ENCODE measurements at places on chromosomes 3 and 15.
A peak's percentile ranks its signal among the peaks of the same experiment; 100 is the strongest.

DNA sequence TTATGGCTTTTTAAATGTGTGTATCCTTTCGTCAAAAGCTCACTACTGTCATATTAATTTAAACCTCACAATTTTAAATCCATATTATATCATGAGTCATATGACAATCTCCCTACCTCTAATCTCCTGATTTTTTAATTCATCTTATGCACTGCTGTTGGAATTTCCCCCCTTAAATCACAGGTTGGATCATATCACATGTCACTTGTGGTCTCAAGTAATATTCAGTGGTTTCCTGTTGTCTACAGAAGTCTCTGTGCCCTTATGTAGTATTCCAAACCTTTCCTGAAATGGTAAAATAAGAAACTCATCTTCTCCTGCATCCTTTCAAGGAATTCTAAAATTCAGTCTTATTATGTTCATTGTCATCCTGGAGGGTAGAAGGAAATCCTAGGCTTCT lies 116.0 kb upstream of the CBLB start:
- DNase-seq, result peak; percentile 80

DNA sequence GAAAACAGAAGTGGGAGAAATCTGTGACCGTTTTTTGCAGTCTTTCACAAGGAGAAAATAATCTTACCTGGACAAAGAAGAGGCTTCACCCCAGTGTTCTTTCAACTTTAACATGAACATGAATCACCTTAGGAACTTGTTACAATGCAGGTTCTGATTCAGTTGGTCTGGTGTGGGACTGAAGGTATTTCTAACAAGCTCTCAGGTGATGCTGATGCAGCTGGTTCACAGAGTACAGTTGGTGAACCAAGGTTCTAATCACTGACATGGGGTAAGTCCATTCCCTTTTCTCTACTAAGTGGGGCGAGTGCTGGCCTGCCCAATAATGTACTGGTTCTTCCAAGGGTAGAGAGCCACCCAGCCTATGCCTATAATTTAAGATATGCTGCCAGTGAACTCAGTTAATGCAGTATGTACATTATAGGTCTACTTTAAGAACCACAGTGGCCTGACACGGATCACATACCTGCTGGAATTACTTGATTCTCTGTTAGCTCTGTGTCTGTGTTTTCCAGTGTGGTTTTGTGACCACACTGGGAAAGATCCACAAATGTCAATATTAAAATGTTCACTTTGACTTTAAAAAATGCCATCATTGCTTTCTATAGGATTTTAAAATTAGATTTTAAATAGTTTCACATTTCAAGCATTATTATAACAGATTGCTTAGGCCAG lies 304.1 kb downstream of the ZNF621 start:
- no peak for DNase-seq

GRCh38 chr15:52670087-52670486 lies 9.1 kb downstream of the ATOSA start:
- no peak for DNase-seq

DNA sequence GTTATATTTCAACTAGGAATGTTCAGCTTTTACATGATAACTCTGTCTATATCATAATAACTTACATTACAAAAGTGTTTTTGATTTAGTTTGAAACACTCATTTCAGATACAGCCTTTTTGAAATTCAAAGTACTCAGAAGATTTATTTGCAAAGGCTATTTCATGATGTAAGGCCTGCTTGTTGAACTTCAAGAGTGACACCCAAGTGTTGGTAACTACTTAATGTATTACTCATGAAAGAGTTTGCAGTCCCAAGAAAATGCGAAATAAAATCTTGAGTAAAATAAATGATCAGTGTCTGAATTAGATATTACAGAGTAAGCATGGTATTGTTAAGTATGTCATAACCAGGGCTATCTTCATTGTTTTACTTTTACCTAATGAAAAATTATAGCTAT lies 35.3 kb downstream of the ARHGEF26 start:
- DNase-seq, result no peak

DNA sequence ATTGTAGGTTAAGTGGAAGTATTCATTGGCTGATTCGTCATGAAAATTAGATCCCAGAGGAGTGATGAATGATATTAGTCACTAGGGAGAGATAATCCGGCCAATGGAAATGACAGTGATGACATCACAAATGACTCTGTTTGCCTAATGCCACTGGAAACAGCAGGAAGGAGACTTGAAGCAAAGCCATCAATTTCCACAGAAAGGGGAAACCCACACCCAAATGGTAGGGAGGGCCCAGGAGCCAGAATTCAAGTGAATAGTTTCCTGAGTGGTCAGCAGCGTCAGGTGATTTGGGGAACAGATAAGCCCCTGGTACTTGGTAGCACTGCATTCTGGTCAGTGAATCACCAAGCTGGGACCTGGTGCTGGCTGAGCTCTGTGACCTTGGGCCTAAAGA lies 3.3 kb upstream of the ADAMTS9 start:
- peak; percentile 95 for DNase-seq

DNA sequence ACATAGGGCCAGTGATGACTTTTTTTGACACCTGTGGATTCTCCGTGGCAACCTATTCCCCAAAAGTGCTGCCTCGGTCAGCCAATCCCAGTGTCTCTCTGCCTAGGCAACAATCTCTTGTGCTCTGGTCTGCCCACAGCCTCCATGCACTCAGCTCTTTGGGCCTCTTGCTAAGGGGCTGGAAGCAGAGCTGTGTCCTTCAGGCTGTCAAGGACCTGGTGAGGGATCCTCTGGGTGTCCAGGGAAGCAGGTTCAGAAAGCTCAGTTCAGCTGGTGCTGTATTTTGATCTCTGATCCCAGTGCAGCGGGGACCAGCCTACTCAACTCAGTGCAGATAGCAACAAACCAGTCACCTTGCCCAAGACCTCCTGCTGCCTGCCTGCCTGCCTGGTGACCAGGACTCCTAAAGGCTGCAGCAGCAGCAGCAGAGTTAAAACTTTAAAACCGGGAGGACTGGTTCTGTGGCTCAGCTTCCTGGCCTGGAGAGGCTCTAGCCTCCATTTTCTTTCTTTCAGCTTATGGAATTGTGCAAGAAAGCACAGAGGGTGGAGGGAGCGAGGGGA lies 6.2 kb downstream of the PAK6 start:
- no peak for DNase-seq

GRCh38 chr3:65953301-65953812 lies 85.4 kb downstream of the MAGI1 start:
- peak; percentile 87 for DNase-seq

- peak; percentile 12 for DNase-seq
These were observed 38.0 kb downstream of the SRPRB start for GRCh38 chr3:133843634-133844033.

- no peak for DNase-seq
These were observed 808.8 kb upstream of the LMCD1 start for GRCh38 chr3:7692866-7693265.

DNA sequence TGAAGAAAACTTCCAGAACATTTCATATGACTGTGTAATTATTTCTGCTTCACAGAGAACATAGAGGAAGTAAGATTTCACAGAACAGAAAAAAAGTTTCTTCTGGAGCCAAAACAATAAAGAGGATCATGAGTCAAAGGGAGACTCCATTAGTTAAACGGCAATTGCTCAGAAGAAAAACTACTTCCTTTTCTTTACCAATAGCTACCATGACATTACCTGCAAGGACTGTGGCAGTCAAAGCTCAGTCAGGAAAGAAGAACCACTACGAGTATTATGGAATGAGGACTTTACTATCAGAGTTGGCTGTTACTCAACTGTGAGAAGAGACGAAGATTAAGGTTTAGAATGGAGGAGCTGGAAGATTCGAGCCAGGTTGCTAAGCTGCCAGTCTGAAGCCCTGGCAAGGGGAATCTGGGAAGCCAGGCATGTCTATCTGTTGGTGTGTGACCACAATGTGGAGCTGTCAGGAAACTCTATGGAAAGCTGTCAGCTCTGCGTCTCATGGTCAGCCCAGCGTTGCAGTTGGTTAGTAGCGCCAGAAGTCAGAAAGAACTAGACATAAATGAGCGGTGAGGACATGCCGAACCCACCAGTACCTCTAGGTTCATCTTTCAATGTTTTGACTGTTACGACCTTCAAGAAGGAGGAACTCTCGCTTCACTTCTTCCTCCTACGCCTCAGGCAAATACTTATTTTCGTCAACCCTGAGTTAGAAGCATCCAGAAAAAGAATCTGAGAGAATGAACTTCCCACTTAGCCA lies 604.3 kb downstream of the FGF12 start:
- no peak for DNase-seq

- no peak for DNase-seq
These were observed 514.0 kb downstream of the OCA2 start for GRCh38 chr15:27585041-27585640.

GRCh38 chr3:156250550-156250949 lies 130.2 kb downstream of the KCNAB1 start:
- DNase-seq, result no peak

DNA sequence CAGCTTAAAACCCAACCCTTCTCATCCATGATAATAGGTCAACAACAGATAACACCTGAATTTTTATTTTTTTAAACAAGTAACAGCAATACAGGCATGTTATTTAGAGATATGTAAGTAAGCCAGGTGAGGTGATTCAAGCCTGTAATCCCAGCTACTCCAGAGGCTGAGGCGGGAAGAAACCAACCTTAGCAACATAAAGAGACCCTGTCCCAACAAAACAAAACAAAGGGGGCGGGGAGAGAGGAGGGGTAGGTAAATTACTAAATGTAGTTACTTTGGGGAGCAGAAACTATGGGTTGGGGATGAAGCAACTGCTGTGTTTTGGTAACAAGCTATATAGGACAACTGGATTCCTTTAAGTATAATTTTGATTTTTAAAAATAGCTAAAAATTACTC lies 47.0 kb downstream of the GNB4 start:
- no peak for DNase-seq

- DNase-seq, result peak; percentile 86
These were observed 53.5 kb downstream of the ZBTB38 start for GRCh38 chr3:141421639-141422319.

DNA sequence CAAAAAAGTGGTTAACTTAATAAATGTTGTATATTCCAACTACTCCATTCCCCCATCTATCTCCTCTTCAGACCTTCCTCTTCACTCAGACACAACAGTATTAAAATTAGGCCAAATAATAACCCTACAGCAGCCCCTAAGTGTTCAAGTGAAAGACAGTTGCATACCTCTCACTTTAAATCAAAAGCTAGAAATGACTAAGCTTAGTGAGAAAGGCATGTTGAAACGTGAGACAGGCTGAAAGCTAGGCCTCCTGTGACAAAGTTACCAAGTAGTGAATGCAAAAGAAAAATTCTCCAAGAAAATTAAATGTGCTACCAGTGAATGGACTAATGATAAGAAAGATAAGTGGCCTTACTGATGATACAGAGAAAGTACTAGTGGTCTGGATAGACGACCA lies 71.7 kb downstream of the ANKRD28 start:
- peak; percentile 24 for DNase-seq

- DNase-seq, result no peak
These were observed 9.2 kb downstream of the PPM1L start for GRCh38 chr3:160765211-160765610.

DNA sequence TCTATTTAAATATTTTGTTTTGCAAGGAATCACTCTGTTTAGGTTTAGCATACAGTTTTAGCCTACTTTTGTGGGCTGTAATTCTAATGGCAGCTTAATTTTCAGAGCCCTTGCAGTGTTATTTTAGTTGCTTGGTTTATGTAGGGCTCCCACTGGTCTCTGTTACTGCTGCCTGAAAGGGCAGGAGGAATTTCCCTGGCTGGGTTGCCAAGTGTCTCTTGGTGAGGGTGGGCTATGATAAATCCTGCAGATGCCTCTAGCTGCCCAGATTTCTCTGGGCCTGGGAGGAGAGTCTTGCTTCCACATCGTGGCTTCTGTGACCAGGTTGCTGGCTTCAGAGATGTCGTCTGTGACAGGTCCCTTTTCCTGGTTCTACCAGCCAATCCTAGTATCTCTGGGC lies 36.2 kb downstream of the ILDR1 start:
- no peak for DNase-seq

DNA sequence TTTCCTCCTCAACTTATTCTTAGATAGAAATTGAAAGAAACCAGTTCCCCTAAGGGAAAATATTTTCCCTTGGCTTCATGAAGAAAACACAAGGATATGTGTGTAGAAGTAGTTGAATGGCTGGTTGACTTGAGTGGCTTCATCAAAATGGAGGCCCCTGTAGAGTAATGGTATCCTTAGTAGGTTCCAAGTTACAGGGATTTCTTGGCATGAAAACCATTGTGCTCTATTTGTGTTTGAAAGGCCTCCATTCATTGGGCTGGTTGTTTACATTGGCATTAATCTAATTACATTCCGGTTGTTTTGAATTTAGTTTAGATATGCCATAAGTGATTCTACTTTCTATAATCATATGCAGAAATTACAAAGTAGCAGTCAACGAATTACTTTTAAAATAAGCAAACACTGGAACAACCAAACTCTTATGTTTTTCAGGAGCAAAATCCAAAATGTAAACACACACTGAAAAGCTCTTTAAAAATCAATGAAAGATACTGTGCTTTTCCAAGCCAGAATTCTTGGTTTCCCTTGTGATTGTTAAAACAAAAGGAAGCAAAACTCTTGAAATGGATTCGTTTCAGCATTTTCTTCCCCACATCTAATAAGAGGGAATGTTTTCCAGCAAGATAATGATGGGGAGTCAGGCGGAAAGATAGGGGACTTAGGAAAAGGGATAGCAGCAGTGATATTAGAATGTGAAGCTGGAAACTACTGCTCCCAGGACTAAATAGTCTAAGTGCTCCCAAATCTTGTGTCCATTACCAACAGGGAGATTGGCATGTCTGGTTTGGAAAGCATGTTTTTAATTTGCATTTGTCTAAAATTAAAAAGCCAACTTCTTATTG lies 77.0 kb downstream of the EPHA3 start:
- no peak for DNase-seq

- DNase-seq, result peak; percentile 67
These were observed 23.5 kb upstream of the LRRFIP2 start for GRCh38 chr3:37197810-37198371.

DNA sequence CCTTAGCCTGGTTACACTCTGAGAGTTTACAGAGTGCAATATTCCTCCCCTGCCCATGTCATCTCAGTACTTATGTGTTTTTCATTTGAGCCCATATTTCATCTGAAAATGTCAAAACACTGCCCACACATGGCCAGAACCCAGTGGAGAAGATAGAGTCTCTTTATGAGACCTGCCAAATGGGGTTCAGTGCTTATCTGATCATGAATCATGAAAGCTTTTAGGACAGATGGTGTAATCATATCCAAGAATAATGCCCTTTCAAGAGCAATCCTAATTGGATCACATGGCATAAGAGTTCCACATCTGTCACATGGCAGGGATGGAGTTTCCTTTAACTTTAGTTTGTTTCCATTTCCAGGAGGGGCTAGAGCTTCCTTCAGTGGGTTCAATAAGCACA lies 77.2 kb upstream of the AGBL1 start:
- DNase-seq, result no peak

- no peak for DNase-seq
These were observed 6.4 kb upstream of the ANKRD63 start for GRCh38 chr15:40289140-40289775.

- peak; percentile 98 for DNase-seq
These were observed at the start of gene CSNK1G1 for GRCh38 chr15:64355944-64356709. CSNK1G1 (minus strand) TSS chr15:64356173; CDS start chr15:64300499, 55,674 bp downstream.

GRCh38 chr3:73868688-73869315 lies 244.1 kb upstream of the PDZRN3 start:
- DNase-seq, result peak; percentile 21

GRCh38 chr3:99084156-99084555 lies 182.7 kb upstream of the DCBLD2 start:
- DNase-seq, result no peak

GRCh38 chr3:9109568-9109914 lies 139.9 kb downstream of the SRGAP3 start:
- DNase-seq, result no peak

Measured in amniotic epithelial cell (primary cell).